ENCODE measurements at places on chromosomes 5 and 9.

GRCh38 chr5:131671994-131672655, 37.1 kb upstream of the RAPGEF6 start:
- ATAC-seq, result peak; percentile 66

- no peak for ATAC-seq
These were observed 18.3 kb upstream of the LPAR1 start for GRCh38 chr9:111056538-111056937.

DNA sequence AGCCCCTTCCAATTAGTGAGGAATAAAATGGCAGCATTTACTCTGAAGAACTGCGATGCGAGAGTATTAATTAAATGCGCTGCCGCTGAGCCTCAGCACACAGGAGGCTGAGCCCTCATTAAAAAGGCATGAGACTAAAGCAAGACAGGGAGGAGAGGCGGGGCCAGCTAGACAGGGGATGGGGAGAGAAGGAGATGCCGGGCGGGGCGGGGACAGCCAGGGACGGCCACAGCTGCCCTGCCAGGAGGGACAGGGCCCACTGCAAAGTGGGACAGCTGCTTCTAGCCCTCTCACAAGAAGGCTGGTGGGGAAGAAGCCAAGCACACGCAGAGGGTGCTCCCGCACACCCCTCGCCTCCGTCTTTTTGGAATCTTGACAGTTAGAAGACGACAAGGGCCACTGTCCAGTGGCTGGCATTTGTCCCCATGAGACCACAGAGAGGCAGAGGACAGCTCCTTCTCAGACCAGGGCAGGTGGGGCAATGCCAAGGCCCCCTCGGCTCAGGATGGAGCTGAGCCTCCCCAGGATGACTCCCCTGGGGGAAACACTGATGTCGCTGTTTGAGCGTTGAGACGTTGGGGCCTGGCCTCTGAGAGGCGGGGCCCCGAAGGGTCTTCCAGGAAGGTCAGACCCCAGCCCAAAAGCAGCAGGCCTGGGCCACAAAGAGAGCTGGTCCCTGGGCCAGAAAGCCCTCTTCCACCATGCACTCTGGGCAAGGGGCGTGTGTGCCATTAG, 26.9 kb downstream of the ADAMTS2 start:
- no peak for ATAC-seq

DNA sequence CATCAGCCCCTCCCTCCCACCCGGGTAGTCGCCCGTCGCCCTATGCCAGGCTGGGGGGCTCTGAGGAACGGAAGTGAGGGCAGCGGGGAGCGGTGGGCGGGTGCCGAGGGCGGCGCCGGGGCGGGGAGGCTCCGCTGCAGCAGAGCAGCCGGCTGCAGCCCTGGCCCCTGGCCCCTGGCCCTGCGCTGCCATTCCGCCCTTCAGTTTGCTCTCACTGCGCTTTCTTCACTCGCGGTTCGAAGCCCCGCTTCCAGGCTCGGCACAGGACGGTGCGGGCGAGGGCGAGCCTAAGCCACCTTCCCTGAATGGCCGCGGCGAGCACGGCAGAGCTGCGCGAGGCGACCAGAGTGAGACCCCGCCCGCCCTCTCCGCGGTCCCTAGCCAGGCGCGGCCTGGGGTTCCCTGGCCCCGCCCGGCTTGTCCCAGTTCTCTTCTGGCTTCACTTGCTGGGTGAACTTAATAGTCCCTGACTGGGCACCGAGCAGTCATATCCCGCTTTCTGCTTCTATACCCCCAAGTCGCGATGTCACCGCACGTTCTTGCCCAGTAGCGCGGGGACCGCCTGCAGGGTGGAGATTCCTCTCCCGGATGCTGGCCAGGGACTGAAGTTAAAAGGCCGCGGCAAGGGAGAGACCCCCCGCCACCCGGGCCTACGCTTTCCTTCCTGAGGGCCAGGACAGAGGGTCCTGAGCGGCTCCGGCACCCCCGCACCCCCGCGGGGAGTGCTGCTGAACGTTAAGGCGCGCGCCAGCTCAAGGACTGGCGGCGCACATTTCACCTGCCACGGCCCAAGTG, 623 bp upstream of the TRIM36 start:
- peak; percentile 71 for ATAC-seq

DNA sequence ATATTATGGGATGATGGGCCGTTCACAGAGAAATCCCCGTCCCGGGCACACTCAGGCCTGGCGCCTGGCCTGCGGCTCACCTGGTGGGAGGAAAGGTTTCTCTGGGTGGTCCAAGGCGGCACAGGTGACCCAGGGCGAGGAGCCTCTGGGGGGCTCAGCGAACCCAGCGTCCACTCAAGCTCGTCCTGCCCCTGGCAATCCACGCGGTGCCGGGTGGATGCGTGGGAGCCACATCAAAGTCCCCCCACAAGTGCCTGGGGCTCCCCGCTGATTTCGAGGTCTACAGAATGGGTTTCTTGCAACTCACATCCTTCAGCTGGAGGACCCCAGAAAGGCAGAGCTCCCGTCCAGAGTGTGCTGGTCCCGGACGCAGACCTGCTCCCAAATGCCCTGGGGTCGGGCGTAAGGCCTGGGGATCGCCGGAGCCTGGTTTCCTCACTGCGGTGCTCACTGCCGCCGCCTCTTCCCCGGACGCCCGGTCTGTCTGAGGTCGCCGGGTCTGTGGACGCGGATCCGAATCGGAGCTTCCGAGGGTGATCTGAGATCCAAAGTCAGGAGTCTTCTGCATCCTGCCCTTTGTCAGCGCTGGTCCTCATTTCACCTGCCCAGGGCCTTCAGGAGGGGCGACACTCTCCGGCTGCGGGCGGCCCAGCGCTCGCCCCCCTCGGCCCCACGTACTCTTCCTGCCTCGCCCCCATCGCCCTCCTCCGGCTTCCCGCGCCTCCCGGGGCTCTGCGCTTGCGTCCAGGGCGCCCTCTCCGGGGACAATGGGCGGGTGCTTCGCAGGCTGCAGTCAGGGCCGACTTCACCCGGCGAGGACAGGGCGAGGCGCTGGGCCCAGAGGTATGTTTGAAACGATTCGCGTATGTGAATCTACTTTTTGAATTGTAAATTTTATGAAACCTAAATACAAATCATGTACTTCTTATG, 20.0 kb upstream of the RUFY1 start:
- ATAC-seq, result peak; percentile 99

All from motor neuron (in vitro differentiated cells).